ENCODE measurements at places on chromosomes 6 and 20.

DNA sequence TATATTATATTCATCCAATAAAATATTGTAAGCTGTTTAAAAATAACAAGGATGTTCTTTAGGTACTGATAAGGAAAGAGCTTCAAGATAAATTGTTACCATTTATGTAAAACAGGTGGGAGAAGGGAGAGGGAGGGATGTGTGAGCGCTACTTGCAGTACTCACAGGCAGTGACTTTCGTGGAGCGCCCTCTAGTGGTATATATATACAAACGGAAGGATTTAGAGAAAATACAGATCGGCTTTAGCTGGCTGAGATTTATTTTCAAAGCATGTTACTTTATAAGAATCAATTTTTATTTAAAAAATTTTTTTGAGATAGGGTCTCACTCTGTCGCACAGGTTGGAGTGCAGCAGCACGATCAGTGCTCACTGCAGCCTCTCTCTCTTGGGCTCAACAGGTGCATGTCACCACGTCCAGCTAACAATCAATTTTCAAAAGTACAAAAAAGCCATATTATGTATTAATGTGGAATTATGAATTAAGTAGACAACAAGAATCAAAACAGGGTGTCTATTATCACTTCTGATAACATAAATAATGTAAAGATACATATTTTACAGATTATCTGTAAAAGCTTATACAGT is 3.3 kb upstream of the MOG start:
- DNase-seq, result peak; percentile 75

DNA sequence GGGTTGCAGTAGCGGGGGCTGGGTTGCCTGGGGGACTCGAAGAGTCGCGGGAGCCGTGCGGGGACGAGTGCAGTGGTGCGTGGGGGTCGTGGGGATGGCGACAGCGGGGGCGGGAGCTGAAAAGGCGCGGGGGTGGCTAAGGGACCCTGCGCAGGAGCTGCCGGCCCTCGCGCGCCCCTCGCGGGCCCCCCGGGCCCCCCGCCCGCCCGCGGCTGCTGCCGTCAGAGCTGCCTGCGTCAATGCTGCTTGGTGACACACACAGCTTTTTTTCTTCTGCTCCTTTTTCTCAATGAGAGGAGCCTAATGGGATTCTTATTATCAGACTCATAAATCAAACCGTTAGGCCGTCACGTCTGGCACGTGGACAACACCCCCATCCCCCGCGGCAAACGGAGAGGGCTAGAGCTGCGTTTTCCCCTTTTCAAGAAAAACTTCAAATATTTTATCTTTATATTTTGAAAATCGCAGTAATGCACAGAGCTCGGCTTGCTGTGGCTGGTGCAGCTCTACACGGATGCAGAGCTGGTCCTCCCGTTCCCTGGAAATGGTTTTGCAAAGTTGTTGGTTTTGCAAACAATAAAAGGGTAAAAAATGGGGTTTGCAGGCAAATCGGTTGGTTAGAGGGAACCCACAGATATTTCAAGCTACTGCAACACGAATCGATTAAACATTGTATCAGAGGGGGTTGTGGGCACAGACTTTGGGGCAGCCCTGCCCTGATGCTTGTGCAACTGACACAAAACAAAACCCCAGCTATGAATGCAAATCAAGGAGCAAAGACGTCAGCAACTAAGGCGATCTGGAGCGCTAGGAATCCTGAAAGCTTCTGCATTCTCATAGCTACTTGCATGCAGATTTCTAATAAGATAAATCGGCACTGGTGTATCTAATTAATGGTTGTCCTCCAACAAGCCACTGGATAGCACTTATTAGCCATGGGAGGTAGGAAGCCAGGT is 161.4 kb downstream of the TBXT start:
- no peak for DNase-seq

DNA sequence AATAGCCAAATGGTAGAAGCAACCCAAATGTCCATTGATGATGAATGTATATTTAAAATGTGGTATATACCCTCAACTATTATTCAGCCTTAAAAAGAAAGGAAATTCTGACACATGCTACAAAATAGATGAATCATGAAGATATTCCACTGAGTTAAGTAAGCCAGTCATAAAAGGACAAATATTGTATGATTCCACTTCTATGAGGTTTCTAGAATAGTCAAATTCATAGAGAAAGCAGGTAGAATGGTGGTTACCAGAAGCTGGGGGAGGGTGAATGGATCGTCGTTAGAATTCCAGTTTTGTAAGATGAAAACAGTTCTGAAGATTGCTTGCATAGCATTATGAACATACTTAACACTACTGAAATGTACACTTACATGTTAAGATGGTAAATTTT is 214.3 kb upstream of the MYLIP start:
- no peak for DNase-seq

- peak; percentile 58 for DNase-seq
These were observed 343.0 kb downstream of the CDKAL1 start for GRCh38 chr6:20877008-20877937.

GRCh38 chr6:5763871-5764270 is 242.9 kb downstream of the NRN1 start:
- DNase-seq, result no peak

GRCh38 chr6:37570482-37571133 is 70.9 kb upstream of the CCDC167 start:
- no peak for DNase-seq

DNA sequence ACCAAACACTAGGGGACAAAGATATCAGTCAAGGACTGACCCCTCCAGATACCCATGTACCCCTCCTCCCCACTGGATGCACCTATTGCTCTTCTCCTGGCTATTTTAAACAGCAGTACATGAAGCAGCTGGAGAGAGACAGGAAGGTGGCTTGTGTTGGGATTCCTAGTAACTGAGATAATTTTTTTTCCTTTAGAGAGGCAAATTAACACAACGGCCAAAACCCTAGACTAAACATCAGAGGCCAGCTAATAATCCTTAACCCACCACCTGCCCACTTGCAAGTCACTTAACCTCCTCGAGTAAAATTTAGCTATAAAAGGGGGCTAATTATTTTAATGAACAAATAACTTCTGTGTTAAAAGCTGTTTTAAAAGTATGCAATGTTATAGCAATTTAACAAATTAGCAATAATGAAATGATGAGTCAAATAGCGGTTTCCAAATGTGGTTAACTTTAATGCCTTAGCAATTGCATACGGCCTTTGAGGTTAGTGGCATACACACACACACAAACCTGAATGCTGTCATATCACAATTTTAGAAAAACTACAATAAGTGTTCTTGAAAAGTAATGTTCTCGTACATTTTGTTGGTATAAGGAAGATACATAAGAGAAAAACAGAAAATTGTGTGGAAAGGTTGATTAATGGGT is 151.7 kb downstream of the FRK start:
- no peak for DNase-seq

DNA sequence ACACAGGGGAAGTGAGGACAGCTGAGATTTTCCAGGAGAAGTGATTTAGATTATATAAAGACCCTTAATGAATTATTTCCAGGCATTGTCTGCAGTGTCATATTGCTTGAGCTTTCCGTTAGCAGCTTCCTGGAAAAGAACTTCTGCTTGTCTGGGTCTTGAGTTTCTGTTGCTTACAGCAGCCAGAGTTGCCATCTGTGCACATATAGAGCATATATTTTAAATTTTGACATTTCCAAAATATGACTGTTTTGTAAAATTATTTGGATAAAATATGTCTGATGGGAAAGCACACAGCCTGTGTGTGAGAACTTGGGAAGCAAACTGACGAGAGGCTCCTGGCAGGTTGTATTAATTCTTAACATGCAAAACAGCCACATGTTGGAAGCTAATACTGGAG is 21.0 kb upstream of the NKX2-2 start:
- DNase-seq, result no peak

DNA sequence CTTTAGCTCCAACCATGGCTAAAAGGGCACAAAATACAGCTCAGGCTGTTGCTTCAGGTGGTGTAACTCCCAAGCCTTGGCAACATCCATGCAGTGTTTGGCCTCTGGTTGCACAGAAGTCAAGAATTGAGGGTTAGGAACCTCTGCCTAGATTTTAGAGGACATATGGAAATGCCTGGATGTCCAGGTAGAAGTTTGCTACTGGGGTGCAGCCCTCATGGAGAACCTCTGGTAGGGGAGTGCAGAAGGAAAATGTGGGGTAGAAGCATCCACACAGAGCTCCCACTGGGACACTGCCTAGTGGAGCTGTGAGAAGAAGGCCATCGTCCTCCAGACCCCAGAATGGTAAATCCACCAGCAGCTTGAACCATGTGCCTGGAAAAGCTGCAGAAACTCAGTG is 1453.8 kb upstream of the EYS start:
- DNase-seq, result peak; percentile 1

GRCh38 chr6:137864812-137865508 is 2.1 kb upstream of the TNFAIP3 start:
- no peak for DNase-seq

DNA sequence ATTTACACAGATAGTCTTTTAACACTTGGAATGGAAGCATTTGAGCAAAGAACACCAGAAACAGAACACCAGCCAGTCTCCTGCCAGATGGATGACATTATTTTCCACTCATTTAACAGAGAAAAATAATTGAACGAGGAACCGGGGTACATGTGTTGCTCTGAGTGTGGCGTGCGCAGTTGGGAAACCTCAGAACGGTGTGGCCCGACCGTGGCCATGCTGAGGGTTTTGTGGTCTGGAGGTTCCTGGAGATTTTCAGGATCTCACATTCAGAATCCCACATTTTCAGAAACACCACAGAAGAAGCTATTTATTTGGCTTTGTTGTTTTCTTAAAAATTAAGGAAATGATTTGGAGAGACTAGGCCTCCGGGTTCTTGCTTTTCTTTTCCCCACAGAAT is 126.9 kb upstream of the QKI start:
- DNase-seq, result no peak

- DNase-seq, result no peak
These were observed 9.9 kb upstream of the CDK5RAP1 start for GRCh38 chr20:33411242-33411641.

- DNase-seq, result peak; percentile 46
These were observed 586 bp upstream of the HMGA1 start for GRCh38 chr6:34236131-34236442.

DNA sequence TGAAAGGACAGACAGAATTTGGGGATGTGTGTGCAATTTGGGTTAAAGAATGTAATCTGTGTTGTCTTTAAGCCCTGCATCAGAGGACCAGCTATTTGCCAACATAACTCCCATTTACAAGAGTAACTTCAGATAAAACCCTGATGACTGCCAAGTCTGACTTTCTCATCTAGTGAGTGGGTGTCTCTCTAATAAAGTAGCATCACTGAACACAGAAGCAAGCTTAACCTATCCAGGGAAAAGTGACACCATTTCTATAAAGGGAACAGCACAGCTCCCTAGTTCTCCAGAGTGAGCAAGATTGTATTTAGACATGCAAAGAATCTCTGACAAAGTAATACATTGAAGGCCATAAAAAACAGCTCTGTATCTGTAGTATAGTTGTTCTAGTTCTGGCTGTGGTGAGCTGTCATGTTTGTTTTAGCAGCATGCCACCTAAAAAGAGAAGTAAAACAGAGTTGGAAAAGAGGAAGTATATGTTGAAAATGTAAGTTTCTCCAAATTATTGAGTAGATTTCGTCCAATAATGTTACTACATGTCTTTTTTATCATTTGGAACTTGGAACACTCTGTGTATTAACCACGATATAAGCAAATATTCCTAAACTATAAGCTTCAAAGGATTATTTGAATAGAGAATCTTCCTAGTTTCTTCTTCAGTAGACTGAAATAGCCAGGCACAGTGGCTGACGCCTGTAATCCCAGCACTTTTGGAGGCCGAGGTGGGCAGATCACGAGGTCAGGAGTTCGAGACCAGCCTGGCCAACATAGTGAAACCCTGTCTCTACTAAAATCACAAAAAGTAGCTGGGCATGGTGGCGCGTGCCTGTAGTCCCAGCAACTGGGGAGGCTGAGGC is 8.8 kb upstream of the PIM1 start:
- DNase-seq, result no peak

DNA sequence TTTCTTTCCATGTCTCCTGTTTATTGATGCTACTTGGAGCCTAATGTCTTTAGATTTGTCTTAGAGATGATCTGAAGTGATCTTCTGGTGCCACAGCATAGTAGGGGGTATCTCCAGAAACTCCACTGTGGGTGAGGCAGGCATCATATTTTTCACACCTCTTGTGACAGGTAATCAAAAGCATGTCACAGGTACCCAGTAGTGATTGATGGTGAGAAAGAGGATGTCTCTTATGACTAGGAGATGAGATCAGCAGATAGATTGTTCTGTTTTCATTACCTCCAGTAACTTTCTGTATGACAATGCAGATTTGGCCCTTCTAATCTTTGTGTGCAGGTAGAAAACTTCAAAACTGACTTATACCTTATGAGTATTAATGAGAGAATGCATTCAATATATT is 13.5 kb downstream of the NCOA7 start:
- DNase-seq, result no peak

DNA sequence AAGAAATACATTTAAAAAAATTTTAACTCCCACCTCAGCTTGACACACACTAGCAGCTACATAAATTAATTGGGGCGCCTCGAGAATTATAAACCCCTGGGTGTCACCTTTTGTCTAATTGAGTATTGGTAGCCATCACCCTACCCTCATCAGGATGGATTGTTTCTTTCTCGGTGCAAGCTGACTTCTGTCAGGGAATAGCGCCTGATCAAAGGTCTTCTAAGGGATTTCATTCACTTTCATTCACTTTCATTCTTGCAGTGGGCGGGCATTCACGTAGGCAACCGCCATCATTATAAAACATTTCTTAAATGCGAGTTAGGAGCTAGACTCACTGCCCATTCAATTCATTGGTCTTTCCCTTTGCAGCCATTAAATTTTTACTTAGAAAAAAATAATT is 239.2 kb upstream of the SASH1 start:
- no peak for DNase-seq

- peak; percentile 75 for DNase-seq
These were observed 141.5 kb downstream of the GMDS start for GRCh38 chr6:2103765-2104523.

- DNase-seq, result no peak
These were observed 9.8 kb downstream of the RHAG start for GRCh38 chr6:49626811-49627210.

DNA sequence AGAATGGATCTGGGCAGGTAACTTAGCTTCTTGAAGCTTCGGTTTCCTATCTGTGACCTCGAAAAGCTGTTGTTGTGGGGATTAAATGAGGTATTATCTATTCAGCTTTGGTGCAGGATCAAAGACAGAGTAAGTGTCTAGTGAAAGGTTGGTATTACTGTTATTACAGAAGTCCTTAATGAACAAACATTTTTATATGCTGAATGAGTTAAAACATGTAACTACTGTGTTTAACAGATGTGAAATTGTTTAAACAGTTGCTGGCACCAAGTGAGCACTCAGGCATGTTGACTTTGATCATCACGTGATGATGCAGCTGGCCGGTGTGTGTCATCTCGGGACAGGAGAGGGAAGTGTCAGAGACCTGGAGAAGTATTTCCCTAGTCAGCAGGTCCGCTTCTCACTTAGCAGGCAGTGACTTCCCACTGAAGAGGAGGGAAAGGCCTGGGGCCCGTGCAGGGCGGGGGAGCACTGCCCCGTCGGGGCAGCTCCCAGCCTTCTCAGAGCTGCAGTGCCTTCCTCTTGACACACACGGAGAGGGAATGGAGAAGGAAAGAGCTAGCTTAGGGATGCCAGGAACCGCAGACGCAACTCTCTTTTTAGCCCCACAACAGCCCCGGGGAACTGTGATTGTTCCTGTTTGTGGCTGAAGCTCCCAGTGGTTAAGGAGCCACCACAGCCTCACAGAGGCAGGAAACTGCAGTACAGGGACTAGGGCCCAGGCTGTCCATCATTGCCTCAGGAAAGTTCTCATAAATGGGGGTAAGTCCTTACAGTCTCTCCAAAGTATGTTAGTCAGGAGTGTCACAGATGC is 18.0 kb downstream of the TUBB2A start:
- peak; percentile 54 for DNase-seq

Measured in T47D (cell line).